ENCODE measurements at places on chromosomes 6 and 20. TPM values are rescaled to one million over a fixed set of nuclear protein-coding genes. Genes with fewer than 3 reads are reported as not detected.

THBS2 gene
- 0.51 TPM for total RNA-seq

CD83 gene
- 3.8 TPM for total RNA-seq

PAK1IP1 gene
- total RNA-seq, result 10.1 TPM

RSPO4 gene
- total RNA-seq, result not detected

SULF2 gene
- 220 TPM for total RNA-seq

PAK5 gene
- total RNA-seq, result under 0.01 TPM

RNGTT gene
- 8.9 TPM for total RNA-seq

MCM9 gene
- total RNA-seq, result 11.8 TPM

MRAP2 gene
- total RNA-seq, result 4.6 TPM

- DNase-seq, result no peak
Measured at GRCh38 chr20:8388141-8388540, 256.1 kb downstream of the PLCB1 start.

GRCh38 chr6:143451531-143451930 lies 926 bp downstream of the PEX3 start:
- DNase-seq, result no peak

- DNase-seq, result no peak
Measured at GRCh38 chr6:84467296-84467695, 239.9 kb upstream of the CEP162 start.

DNA sequence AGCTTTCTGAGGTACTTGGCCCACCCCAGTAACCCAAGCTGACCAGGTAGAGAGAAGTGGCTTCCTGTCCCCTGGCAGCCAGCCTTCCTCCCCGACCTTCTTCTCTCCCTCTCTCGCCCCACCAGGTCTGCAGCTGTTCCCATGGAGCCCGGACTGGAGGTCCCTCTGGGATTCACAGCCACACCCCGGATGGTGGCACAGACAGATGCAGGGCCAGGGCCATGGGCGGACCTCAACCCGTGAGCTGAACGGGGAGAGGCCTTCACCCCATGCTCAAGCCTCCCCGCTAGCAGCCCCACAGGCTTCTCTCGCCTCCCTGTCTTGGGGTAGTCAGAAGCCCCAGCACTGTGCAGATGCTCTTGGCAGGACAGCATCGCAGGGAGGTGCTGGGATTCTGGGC lies 41.3 kb downstream of the CPXM1 start:
- no peak for DNase-seq

GRCh38 chr6:74284284-74284683 lies 588.3 kb downstream of the CD109 start:
- DNase-seq, result no peak

DNA sequence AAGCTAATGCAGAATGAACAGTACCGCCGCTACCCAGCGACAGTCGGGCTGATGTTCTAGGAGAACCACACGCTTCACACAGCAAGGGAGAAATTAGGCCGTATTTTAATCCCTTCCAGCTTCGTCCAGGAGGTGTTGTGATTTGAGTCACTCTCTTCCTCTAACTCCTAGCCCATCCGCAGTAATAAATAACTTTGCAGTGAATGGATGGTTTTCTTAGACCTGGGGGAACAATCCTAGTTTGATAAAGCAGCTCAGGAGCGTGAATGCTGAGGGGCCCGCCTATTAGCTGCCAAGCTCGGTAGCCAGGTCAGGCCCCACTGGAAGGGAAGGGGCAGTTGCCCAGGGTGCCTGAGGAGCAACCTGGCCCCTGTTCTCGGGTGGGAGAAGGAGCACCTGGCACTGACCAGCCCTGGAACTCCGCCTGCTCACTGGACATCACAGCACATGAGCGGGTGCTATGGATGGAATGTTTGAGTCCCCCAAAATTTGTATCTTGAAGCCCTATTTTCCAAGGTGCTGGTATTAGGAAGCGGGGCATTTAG lies 146.0 kb upstream of the AFDN start:
- DNase-seq, result peak; percentile 69

DNA sequence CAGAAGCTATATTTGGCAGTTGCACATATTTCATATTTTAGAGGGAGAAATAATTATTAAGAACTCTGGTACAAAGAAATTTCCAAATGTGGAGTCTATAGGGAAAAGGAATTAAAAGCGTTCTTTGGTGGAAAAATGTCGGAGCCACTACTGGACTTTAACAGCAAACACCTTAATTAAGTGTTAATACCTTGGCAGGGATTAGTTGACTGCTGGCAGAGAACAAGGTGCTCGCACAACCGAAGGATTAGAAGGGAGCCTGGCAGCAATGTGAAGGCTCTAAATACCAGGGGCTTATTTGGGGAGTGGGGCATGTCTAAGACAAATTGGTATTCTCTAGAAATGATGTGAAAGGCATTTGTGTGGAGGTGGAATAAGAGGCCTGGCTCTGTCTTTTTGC lies 98.9 kb downstream of the PAK5 start:
- DNase-seq, result no peak

DNA sequence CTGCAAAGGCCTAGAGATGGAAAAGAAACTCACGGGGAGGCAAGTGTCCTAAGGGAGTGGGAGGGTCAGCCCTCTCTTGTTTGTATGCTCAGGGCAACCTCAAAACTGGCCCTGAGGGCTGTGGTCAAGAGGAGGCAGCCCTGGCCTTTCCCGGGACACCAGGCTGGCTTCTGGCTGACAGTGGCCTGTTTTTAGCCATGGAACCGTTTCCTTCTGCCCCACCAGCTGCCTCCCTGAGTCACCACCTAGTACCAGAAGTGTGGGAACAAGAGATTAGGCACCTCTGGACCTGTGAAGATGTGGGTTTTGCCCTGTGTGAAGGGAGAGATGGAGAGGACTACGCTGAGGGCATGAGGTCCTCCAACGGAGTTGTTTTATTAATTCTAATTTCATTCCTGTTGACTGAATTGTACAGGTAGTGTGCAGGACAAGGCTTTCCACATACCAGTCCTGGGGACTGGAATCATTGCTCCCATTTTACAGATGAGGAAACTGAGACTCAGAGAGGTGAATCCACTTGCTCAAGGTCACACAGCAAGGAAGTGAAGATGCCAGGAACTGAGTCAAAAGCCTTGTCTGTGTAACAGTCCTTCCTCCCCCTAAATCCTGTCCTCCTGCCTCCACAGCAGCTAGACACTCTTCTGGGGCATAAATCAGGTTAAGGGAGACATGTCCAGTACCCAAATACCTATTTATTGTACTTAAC lies 5.5 kb downstream of the FOXS1 start:
- no peak for DNase-seq

- DNase-seq, result peak; percentile 25
Measured at GRCh38 chr6:88683734-88684133, 279.7 kb downstream of the RNGTT start.

DNA sequence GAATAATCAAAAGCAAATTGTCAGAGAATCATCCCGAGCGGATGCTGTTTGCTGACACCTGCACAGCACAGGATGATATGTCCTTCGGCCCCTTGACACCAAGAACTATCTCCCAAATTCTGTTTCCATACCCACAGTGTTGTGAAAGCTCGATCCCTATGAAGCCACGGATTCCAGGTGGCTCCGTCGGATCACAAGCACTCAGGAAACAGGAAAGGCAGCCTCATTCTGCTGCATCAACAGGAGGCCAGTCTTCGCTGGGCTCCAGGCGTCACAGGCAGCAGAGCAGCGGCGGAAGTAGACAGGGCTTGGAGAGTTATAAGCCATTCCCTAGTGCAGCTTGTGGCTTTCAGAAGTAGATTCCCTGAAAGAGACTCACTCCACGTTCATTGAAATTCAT lies 342.3 kb downstream of the C6orf118 start:
- peak; percentile 1 for DNase-seq

GRCh38 chr6:129617986-129618385 lies 92.0 kb downstream of the ARHGAP18 start:
- DNase-seq, result peak; percentile 23

- no peak for DNase-seq
Measured at GRCh38 chr6:40387871-40388264, 199.3 kb downstream of the LRFN2 start.

- DNase-seq, result no peak
Measured at GRCh38 chr6:95175927-95176675, 401.2 kb upstream of the MANEA start.

DNA sequence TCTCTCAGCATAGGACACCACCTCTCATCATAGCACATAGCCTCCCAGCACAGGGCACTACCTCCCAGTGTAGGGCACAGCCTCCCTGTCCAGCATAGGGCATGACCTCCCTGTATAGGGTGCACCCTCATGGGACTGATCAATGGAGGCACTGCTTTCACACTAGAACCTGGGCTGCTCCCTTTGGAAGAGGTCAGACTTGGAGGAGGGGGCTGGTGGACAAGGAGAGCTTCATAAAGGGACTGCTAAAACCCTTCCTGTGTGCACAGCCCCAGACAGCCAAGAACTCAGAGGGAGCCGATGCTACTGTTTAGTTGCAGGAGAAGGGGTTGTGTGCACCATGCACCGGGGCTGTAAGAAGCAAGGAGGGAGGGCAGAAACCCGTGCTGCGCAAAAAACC lies 21.9 kb upstream of the CST4 start:
- no peak for DNase-seq

- DNase-seq, result no peak
Measured at GRCh38 chr20:35917077-35917476, 37.2 kb downstream of the SCAND1 start.

DNA sequence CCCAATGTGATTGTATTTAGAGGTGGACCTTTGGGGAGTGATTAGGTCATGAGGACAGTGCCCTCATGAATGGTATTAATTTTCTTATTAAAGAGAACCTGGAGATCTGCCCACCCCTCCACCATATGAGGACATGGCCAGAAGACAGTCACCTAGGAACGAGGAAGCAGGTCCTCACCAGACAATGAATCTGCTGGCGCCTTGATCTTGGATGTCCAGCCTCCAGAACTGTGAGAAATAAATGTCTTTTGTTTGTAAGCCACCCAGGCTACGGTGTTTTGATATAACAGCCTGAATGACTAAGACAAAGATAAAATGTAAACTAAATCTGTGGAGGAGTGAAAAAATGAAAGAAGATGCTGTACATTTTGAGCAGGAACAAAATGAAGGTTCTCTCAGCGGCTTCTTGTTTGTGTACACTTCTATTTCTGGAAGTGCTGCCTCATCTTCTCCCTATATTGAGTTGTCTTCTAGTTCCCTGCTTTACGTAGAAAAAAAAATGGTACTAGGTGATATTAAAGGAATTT lies 1.5 kb upstream of the IPCEF1 start:
- DNase-seq, result no peak

DNA sequence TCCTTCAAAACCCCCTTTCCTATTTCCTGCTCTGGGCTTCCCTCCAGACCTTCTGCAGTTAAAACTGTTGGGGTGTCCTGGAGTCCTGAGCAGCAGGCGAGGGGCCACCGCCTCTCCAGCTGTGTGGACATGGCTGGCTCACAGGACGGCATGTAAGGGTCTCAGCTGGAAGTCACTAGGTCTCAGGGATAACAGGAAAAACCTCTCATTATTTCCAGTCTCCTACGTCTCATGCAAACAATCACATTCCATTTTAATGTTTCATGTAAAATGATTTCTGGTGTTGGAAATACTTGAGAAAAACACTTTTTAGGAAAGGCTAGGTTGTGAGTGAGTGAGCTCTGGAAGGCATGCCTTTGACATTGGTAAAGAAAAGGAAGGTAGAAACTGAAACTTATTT lies 158.7 kb downstream of the SCML4 start:
- DNase-seq, result peak; percentile 25

DNA sequence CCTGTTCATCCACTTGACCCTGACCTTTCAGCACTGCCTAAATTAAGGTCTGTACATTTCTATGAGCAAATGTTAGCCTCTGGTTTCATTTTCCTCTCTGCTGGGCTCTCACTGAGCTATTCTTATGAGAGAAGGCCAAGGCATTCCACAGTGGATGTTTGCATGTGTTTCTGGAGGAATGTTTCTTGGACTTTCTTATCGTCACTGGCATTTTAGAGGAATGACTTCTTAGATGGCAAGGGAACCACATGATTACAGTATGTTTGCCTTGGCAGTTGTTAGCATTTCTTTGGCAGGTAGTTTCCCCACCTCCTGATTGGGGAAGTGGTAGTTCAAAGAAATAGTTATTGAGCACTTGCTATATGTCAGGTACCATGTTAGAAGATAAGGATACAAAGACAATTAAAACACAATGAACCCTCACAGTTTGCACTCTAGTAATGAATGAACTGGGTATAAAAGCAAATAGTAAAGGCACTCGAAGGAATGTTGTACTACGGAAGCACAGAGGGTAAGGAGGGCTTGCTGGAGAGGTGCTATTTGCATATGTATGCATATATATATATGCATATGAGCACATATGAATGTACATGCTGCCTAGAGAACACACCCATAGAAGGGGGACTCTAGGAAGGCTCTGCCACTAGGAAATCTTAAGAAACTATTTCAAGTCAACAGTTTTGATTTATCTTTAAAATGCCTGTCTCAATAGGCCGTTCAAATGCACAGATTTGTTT lies 307.4 kb downstream of the EYA4 start:
- DNase-seq, result no peak

- DNase-seq, result no peak
Measured at GRCh38 chr6:155832596-155832995, 377.0 kb upstream of the NOX3 start.

DNA sequence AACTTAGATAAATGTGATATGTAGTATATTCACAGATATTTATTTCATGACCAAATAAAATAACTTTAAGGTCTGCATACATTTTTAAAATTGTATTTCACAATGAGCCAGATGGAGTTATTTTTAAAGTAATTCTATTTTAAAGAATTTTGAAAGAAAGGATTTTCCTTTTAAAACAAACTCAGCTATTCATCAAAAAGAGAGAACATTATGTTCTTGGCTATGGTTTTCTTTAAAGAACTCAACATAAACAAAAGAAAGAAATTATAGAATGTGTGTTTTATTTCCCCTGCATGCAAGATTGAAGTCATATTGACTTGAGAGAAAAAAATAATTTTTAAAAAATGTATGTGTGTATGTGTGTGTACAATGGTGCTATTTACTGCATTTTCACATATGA lies 1023.6 kb upstream of the CITED2 start:
- no peak for DNase-seq

DNA sequence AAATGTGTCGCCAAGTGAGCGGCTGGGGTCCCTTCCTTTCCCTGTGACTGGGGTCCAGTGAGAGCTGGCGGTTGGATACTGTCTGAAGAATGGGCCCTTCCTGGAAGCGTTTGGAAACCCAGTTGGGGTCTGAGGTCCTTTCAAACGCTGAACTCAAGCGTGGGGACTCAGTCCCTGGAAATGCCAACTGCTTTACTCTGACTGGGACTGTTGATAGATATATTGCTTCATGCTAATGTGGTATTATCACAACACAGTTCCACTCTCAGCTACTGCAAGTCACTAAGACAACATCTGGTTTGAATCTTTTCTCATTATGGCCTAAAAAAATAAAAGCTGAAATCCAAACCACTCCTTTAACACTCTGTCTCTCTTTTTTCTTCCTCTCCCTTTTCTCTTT lies 23.7 kb upstream of the PSMF1 start:
- peak; percentile 7 for DNase-seq

All from dermis microvascular lymphatic vessel endothelial cell (primary cell).